Renal pelvis (tissue), 12 donors: ENCODE measurements at places on chromosomes 7 and 10.

DNA sequence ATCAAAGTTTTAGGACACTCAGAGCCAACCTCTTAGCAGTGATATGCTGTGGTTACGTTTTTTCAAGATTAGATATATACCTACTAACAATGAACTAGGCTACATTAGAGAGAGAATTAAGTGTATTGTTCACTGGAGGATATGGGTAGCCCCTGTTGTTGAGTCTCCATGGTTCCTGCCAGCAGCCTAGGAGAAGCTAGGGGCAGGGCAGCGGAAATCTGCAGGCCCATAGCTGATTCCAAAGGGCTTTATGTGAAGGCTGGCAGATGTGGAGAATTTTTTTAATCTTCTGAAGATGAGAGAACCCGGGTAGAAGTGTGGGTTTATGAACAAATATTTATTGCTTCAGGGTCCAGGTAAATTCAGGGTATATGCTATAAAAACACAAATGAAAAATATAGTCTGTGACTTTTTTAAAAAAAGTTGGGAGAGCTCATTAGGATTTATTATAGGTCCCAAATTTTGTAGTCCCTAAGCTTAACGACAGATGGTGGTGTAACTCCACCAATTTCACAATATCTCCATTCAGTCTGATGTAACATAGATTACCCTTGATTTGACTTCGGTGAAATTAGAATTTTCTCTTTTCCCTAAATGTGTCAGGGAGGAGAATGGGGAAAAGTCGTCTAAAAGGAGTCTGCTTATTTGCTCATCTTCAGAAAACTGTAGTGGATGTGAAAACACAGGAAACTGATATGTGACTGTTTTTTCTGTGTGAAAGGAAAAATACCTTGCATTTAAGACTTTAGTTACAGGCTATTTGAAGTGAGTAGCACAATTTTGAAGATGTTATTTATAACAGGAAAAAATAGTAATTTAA is 163.0 kb upstream of the PPP1R3A start:
- peak; percentile 61 for DNase-seq

DNA sequence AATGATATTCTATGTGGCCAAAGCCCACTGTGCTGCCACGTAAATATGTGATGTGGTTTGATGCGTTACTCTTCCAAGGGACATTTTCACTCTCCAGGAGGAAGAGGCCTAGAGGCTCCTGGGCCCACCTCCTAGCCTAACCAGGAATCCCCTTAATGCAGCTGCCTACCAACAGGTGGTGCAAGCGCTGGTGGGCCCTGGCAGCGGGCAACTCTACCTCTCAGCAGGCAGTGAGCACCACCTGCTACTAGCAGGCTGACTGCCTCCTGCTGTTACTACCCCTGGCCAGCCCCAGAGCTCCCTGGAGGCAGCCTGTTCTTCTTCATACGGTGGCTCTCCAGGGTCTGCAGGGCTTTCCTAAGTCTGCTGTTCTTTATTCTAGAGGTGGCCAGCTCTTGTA is 62.8 kb downstream of the CDH23 start:
- no peak for DNase-seq

GRCh38 chr7:14233076-14233867 is 243.8 kb upstream of the ETV1 start:
- DNase-seq, result peak; percentile 29

- peak; percentile 76 for DNase-seq
Measured at GRCh38 chr10:6416892-6417512, 163.1 kb downstream of the PRKCQ start.

- no peak for DNase-seq
Measured at GRCh38 chr7:106418526-106418925, 133.7 kb upstream of the NAMPT start.

GRCh38 chr7:157723205-157723604 is 386.4 kb downstream of the DNAJB6 start:
- DNase-seq, result no peak

- peak; percentile 8 for DNase-seq
Measured at GRCh38 chr7:137469191-137469811, 125.8 kb upstream of the PTN start.

DNA sequence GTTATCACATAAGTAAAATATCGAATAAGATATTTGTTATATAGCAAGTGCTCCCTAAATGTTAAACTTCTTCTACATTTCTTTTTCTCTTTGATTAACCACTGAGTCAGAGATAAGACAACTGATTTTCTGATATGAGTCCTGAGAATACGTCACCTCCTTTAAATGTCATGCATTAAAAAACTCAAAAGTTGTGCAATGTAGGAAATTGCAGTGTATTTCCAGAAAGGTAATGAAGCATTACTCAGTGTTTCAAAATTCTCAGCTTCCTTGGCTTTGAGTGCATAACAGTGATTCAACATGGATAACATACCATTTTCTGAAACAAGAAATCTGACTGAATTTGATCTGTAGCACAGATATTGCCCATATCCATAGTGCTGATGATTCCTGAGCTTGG is 155.8 kb downstream of the BMPER start:
- DNase-seq, result no peak

- DNase-seq, result no peak
Measured at GRCh38 chr7:155931396-155932085, 119.3 kb upstream of the SHH start.

GRCh38 chr7:26856176-26856985 is 8.0 kb downstream of the SKAP2 start:
- DNase-seq, result no peak

- DNase-seq, result no peak
Measured at GRCh38 chr10:28541717-28542365, 8.9 kb downstream of the WAC start.

DNA sequence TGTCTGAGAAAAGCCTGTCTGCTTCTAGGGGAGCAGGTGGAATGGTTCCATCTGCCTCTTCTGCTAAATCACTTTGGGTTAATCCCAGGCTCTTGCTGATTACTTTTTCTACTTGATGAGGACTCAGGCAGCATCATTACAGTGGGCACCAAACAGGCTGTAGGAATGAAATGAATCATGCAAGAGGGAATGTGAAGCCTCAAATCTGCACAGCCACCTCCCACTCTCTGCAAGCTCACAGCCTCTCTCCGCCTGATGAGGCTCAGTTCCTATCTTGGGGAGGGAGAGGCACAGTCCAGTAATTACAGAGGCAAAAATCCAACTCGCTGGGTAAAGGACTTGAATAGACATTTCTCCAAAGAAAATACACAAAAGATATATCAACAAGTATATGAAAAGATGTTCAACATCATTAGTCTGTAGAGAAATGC is 34.0 kb downstream of the HSPA12A start:
- DNase-seq, result no peak

GRCh38 chr7:94044806-94045205 is 40.7 kb upstream of the BET1 start:
- no peak for DNase-seq

- no peak for DNase-seq
Measured at GRCh38 chr7:140726281-140726680, 29.8 kb downstream of the NDUFB2 start.

DNA sequence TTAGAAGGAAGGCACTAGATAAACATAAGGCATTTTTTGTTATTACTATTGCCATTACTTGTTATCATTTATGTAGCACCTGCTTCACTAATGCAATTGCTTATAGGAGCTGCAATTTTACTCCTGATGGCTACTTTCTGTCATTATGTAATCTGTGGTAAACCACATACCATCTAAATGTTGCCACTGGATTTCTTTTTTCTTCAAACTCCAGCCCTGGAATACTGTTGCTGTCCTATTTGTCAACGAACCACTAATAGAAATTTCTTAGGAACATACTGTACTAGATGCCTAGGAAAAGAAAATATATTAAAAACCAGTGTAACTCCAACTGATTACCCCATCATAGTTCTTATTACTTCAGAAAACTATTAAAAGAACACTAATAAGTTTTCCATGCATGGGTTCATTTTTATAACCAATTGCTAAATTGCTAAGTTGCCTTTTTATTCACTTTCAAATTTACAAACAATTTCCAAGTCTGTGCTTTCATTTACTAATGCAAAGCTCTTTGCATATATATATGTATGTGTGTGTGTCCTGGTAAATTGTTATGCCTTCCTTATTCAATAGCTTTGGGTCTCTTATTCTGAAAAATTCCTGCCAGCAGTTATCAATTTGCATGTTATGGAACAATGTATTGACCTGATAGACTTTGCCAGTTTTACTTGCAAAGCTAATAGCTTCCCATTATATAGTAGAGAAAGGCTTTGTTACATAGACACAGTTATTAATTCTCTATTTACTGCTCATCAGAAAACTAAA is 287.4 kb downstream of the EXOC4 start:
- no peak for DNase-seq

GRCh38 chr7:42100156-42100508 is 136.9 kb downstream of the GLI3 start:
- no peak for DNase-seq

- DNase-seq, result no peak
Measured at GRCh38 chr10:42707234-42707633, 68.9 kb upstream of the ZNF33B start.

GRCh38 chr7:81170291-81170690 is 251.4 kb upstream of the SEMA3C start:
- no peak for DNase-seq

DNA sequence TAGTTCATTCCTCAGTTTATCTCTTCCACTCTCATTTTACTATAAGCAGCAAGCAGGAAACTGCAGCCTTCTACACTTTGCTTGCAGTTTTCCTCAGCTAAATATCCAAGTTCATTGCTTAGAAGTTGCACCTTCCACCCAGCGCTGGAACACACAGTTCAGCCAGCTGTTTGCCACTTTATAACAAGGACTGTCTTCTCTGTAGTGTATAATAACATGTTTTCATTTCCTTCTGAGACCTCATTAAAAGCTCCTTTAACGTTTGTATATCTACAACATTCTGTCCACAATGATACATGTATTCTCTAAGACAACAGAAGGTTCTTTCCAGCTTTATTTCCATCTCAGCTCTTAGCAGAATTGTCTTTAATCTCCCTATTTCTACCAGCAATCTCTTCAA is 74.1 kb downstream of the GNAI1 start:
- no peak for DNase-seq

- DNase-seq, result no peak
Measured at GRCh38 chr10:6995831-6996230, 415.0 kb downstream of the SFMBT2 start.

GRCh38 chr7:90244909-90245851 is at the start of gene CFAP69:
Gene CFAP69, plus strand, starts transcription at chr7:90245174. Its CDS starts 251 bp downstream, at chr7:90245425.
- DNase-seq, result peak; percentile 91

GRCh38 chr10:101573885-101574753 is 13.9 kb downstream of the POLL start:
- no peak for DNase-seq

GRCh38 chr7:30062587-30062986 is 34.4 kb downstream of the PLEKHA8 start:
- peak; percentile 28 for DNase-seq

GRCh38 chr10:7412237-7412927 is 1.5 kb upstream of the SFMBT2 start:
- DNase-seq, result no peak

DNA sequence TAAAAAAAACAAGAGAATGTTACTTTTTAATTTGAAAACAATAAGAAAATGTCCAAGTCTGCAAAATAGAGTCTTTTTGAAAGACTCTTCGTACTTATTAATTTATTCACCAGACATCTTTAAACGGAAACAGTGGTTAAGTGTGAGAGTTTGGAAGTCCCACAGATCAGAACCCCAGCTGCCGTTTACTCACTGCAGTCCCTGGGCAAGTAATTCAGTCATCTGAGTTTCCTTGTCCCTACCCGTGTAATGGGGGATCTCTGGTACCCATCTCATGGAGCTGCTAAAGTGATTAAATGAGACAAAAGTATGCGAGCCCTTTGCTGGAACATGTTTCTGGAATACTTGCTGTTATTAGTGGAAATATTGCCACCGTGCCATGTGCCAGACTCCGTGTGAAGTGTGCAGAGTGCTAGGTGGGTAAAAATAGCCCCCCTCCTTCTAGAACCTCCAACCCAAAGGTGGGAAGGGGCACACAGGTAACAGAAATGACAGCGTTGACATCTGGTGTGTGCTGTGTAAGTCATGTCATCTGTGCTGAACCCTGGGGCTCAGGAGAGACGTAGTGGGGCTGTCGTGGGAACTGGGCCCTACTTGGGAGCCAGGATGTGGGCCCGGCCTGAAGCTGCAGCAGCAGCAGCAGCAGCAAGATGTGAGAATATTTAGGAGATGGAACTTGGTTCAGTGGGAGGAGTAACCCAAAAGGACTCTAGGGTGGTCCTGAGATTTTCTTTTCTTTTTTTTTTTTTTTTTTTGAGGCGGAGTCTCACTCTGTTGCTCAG is 140.5 kb downstream of the CUX1 start:
- no peak for DNase-seq

DNA sequence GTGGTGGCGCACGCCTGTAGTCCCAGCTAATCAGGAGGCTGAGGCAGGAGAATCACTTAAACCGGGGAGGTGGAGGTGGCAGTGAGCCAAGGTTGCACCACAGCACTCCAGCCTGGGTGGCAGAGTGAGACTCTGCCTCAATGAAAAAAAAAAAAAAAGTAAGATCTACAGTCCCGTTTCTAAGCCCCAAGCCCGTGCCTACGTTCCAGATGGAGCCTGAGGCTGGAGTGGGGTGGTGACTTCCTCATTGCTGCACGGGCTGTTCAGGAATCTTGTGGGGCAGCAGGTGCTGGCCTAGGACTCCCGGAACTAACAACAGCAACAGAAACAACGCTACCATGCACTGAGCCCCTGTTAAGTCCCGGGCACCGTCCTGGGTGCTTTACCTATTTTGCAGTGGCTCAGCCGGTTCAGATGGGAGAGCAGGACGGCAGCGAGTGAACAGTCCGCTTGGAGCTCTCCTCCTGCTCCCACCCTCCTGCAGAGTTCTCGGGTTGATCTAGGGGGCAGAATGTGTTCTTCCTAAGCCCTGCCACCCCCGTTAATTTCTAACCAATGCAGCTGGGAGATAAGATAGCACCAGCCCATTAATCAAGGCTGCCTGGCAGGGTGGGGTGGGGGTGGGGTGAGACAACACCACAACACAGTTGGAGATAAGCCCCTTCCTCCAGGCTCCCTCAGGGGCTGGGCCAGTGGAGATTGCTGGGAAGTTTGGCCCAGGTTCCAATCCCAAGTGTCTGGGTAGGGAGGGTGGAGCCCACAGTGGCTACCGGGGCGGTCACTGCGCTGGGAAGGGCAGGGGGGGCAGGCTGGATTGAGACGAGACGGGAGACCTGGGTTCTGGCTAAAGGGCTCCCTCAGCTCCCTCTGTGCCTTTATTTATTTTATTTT is 17.0 kb upstream of the SFRP5 start:
- peak; percentile 16 for DNase-seq

- no peak for DNase-seq
Measured at GRCh38 chr10:120760253-120760652, 90.9 kb upstream of the WDR11 start.

DNA sequence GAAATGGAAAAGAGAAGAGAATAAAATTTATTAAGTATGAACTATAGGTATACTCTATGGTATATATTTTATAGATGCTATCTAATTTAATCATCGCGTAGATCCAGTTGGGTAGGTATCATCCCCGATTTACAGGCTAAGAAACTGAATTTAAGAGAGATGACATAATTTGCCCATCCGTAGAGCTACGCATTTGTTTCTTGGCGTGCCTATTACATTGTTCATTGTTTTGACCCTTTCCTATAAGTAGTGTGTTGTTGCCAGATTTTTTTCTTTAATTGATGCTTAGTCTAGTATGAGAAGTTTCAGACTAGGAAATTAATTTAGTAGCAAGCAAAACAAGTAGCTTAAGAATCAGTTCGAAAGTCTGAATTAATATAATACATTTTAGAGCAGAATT is 205.7 kb upstream of the NPSR1 start:
- DNase-seq, result no peak

- DNase-seq, result peak; percentile 89
Measured at GRCh38 chr10:33334805-33335550, 511 bp upstream of the NRP1 start.

- DNase-seq, result peak; percentile 65
Measured at GRCh38 chr10:6409971-6410643, 170.0 kb downstream of the PRKCQ start.
